ENCODE measurements at places on chromosomes 4 and X. TPM values are rescaled to one million over a fixed set of nuclear protein-coding genes. Genes with fewer than 3 reads are reported as not detected.

The XKRX gene
- 0.39 TPM for polyA plus RNA-seq

The VEGFD gene
- polyA plus RNA-seq = 0.53 TPM

DNA sequence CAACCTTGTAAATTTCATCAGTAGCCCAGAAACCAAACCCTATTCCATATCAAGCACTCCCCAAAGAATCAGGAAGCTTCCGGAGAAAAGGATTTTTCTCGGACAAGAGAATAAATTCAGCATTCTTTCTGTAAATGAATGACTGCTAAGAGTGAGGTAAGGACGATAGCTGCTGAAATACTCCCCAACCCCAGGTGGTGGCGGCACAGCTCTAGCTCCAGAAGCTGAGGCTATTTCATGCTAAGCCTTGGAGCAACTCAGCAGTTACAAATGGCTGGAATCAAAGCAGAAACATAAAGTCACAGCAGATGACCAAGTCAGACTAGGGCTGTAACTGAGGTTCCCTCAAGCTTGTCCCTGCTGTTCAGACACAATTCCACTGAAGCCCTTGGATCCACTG is 13.9 kb upstream of the PCDH19 start:
- DNase-seq = no peak

- no peak for DNase-seq
Measured at GRCh38 chr4:177051473-177052060, 258.1 kb upstream of the NEIL3 start.

GRCh38 chrX:2965965-2966364 is 36.8 kb upstream of the ARSD start:
- DNase-seq = no peak

GRCh38 chr4:48275247-48275646 is 5.6 kb upstream of the TEC start:
- DNase-seq = no peak
